Foreskin melanocyte (primary cell): ENCODE measurements at places on chromosomes 1 and 21.

DNA sequence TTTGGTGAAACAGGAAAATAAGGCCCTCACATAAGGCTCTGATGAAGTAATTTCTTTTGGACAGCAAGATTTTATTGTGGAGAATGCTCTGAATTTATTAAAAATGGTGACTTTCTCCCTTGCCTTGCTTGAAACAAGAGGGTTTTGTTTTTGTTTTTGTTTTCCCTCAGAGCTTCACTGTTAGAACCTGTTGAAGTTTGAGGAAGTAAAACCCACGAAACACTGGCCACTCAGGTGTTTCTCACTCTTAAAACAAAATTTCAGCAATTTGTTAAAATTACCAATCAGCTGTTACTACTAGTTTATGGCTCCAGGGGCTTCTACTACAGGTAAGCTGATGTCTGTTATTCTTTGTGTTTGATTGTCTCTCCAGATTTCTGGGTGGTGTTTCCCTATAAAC lies 112.6 kb upstream of the B3GALT2 start:
- no peak for DNase-seq

GRCh38 chr1:27816921-27817630 lies 13.5 kb upstream of the PPP1R8 start:
- DNase-seq = no peak

GRCh38 chr1:10106241-10106640 lies 73.5 kb downstream of the UBE4B start:
- no peak for DNase-seq

DNA sequence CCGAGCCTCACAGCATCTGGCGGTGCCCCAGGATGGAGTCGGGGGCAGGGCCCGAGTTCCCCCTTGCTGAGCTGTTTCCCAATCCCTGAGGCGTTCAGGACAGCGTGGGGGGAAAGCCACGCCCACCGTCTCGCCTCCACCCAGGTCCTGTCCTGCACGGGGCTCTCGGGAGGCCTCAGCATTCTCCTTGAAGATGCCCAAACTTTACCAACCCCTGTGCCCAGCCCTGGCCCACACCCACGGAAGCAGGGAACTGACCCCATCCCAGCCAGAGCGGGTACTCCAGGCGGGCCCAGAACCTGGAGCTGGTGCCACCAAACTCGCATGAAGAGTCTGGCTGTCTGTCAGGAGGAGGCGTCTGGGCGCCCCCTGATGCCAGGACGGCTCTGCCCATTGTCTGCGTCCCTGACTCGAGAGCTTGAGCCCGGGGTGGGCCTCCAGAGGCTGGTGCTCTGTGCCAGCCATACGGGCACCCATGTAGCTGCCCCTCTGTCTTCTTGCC lies 35.3 kb upstream of the POFUT2 start:
- no peak for DNase-seq

GRCh38 chr1:81165963-81166362 lies 634.8 kb upstream of the ADGRL2 start:
- peak; percentile 85 for DNase-seq

GRCh38 chr1:220928725-220929300 lies 49.6 kb downstream of the HLX start:
- no peak for DNase-seq

DNA sequence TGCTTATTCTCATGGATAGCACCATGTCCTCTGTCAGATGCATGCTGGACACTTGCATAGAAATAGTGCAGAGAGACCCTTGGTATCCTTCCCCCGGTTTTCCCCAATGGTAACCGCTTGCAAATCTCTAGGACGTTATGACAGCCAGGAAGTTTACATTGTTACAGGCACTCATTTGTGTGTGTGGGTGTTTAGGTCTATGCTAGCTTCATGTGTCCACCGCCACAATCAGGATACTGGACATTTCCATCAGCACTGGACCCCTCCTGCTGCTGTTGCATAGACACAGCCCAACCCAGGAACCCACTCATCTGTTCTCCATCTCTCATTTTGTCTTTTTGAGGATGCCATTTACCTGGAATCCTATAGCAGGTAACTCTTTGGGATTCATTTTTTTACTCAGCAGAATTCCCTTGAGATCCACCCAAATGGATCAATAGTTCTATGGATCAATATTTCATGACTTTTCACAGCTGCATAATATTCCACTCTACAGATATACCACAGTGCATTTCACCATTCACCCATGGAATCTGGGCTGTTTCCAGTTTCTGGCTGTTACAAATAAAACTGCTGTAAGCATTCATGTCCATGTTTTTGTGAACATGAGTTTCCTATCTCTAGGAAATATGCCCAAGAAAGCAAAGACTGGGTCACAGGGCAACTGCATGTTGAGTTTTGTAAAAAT lies 6.6 kb upstream of the WNT9A start:
- DNase-seq = no peak

DNA sequence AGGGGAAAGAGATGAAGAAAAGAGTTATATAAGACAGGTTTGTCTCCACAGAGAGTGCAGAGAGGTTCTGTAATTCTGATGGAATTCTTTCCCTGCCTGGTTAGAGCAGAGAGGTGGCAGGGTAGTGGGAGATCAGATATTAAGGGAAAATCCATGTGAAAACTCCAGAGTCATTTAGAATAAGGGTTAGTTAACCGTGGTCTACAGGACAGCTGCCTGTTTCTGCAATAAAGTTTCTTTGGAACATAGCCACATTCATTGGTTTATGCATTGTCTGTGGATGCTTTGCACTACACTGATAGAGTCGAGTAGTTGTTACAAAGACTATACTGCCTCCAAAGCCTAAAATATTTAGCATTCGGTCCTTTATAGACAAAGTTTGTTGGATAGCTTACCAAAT lies 55.6 kb downstream of the LRRC8D start:
- no peak for DNase-seq

GRCh38 chr1:76006234-76006633 lies 68.3 kb upstream of the ST6GALNAC3 start:
- DNase-seq = peak; percentile 10

DNA sequence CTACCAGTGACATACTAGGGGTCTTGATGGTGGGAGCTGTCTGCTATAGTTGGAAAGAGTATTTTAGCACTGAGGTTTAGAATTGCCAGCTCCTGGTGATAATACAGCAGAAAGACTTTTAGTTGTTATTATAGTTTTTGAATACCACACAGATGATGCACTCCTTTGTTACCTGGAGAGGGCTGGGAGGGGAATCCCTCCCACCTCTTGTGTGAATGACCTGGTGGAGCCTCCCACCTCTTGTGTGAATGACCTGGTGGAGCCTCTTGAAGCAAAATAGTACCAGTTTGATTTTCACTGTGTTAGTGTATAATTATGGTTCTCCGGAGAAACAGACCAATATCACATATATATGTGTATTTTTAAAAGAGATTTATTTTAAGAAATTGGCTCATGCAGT lies 3.3 kb downstream of the DISP1 start:
- DNase-seq = no peak

GRCh38 chr1:21651214-21652042 lies 17.7 kb downstream of the RAP1GAP start:
- DNase-seq = no peak

DNA sequence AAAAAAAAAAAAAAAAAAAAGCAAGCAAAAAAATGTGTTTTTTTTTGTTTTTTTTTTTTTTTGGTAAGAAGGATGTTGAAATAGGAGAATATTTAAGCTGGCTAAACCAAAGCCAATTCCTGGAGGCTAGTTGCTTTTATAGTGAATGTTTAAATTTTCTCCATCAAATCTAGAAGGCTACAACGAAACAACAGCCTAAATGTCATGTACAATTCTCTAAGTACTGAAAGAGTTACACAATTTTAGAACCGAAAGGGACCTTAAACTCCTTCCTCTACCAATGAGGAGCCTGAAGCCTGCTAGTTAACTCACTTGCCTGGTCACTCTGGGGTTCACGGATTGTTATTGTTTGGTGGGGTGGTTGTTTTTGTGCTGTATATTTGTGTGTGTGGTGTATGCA lies 3.5 kb downstream of the WLS start:
- DNase-seq = no peak

DNA sequence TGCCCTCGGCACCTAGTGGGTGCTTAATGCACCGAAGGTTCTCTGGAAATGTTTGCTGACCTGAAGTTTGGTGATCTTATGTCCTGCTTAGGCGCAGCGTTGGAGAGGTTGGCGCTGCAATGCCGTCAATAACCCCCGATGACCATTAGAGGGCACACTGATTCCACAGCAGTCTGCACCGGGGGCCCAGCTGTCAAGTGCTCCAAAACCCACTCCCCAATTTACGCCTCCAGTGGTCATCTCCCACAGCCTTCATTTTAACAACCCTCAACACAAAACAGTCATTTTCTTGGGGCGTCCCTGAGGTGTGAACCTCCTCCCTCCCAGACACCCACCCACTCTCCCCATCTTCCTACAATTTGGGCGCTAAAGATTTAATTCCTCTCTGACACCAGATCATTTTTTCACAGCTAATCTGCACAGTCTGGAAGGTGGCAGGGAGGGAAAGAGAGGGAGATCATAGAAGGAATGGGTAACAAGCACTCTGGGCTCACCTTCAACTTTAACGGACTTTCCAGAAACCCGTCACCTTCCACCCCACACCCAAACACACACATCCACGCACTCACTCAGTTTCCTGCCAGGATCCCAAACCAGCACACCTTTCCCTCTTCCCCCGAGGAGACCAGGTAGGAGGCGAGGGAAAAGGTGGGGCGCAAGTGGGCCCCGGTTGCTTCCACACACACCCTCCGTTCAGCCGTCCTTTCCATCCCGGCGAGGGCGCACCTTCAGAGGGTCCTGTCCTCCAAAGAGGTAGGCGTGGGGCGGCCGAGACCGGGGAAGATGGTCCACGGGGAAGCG lies 570 bp upstream of the NPR1 start:
- DNase-seq = no peak

DNA sequence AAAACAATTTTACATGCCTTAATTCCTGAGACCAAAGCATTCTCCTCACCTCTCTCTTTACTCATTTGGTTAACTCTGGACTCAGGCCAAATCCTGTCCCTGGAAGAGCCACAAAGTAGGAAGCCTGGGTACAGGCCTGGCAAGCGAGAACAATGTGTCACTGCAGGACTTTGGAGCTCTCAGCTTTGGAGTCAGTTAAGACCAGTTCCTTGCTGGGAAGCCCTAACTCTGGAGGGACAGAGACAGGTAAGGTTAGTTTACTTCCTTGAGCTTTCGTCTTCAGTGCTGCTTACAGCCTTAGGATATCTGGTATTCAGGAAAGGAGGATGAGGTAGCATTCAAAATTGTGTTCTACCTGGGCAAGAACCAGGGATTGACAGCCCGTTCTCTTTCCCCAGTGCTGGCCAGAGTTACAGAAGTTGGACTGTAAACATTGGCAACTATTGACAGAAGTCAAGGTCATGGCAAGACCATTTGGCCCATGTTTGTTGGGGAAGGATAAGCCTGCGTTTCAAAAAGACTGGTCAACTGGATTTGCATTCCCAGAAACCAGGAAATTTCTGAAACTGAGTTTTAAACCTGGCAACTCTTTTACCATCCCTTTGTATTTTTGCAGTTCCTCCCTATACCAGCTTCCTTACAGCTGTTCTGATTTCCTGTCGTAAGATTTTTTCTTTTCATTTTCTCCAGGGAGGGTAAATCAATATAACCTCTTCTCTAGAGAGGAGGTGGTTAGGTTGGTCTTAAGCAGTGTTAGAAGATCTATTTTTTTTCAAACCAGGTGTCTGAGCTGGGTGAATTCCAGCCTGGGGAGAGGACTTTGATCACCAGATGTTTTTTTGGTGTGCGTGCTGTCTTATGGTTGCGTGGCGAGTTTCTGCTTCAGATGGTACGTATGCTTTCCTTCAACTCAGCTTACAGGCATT lies at the start of gene C4BPB:
Gene C4BPB (plus strand): TSS at position 160 of the 926 bp plus-strand sequence. CDS start 672 bp downstream, at position 832.
- DNase-seq = no peak

DNA sequence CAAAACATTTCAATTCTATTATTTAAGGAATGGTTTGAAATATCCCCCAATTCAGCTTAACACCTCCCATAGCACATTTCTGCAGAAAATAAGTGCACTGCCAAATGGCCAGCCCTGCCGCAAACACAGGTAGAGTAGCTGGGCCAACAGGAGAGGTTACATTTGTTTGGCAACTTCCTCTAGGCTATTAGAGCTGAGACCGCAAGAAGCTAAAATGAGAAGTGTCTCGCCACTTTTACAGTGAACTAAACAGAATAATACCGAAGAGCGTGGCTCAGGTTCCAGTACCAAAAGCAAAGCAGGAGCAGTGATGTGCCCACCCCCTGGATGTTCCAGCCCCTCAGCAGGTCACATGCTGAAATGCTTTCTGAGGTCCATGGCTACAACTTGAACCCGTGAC lies 154.5 kb upstream of the PKN2 start:
- no peak for DNase-seq

DNA sequence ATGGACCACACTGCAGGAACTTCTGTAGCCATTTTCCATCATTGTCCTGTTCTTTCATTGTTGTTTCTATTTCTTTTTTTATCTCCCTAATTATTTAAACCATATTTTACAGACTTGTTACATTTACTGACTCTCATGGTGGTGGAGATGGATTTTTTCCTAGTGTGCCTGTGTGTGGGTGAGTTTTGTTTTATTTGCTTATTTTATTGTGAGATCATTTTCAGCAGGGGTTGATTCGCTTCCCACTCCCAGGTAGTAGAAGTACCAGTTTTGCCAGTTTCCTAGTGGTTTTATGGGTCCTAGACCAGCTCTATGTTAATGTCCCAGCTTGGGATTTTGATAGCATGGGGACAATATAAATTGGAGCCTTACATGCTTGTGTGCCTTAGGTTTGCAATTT lies 80.0 kb upstream of the BACH1 start:
- no peak for DNase-seq
